H7 (cell line): ENCODE measurements at places on chromosomes 7 and 10. TPM values are rescaled to one million over a fixed set of nuclear protein-coding genes. Genes with fewer than 3 reads are reported as not detected.
A peak's percentile ranks its signal among the peaks of the same experiment; 100 is the strongest.

DNA sequence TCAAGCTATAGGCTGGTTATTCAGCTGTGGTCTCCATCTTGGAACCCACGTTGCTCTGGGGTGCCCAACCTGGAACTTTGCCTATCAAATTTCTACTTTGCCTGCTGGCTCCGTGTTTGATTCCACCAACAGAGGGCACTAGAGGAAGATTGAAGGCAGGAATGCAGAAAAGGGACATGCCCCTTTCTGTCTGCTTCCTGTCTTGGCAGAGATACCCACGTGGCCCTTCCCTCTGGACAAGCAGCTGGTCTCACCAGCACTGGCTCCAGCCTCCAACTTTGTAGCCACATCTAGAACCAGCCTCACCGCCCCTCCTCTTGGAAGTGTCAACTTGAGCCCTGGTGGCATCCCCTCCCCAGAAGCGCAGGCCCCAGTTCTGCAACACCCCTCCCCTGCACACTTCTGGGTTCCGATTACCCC, 52.1 kb upstream of the ZNF438 start:
- peak; percentile 28 for DNase-seq

TUBB8 gene
- 2.5 and 9.2 TPM in 2 replicates for total RNA-seq

- no peak for DNase-seq
Observed at GRCh38 chr10:80392250-80392649, 16.1 kb upstream of the PRXL2A start.

DNA sequence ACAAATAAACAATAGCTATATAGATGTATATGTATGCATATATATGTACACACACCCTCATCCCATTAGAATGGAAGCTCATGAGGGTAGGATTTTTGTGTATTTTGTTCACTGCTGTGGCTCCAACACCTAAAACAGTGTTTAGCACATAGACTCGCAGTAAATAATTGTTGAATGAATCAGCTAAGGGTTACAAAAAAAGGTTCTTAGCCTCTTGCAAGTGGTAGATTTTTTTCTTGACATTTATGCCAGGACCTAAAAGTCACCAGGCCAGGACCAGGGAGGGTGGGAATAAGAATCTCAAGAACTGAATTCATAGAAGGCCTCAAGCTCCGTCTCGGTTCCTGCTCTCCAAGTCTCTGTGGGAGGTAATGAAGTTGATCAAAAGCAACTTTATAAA, 82.5 kb upstream of the CAPZA2 start:
- no peak for DNase-seq
